ENCODE measurements at places on chromosomes 4 and X.
A peak's percentile ranks its signal among the peaks of the same experiment; 100 is the strongest.

- no peak for DNase-seq
Measured at GRCh38 chr4:174396599-174397110, 112.9 kb downstream of the CEP44 start.

GRCh38 chr4:163610648-163611047, 116.2 kb downstream of the TMA16 start:
- no peak for DNase-seq

- DNase-seq: no peak
Measured at GRCh38 chrX:65508851-65509250, 25.7 kb downstream of the LAS1L start.

DNA sequence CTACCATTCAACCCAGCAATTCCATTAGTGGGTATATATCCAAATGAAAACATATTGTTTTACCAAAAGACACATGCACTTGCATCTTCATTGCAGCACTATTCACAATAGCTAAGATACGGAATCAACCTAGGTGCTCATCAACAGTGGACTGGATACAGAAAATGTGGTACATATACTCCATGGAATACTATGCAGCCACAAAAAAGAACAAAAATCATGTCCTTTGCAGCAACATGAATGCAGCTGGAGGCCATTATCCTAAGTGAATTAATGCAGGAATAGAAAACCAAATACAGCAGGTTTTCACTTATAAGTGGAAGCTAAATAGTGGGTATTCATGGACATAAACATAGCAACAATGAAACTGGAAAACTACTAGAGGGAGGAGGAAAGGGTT, 38.1 kb upstream of the BBS7 start:
- DNase-seq: no peak

DNA sequence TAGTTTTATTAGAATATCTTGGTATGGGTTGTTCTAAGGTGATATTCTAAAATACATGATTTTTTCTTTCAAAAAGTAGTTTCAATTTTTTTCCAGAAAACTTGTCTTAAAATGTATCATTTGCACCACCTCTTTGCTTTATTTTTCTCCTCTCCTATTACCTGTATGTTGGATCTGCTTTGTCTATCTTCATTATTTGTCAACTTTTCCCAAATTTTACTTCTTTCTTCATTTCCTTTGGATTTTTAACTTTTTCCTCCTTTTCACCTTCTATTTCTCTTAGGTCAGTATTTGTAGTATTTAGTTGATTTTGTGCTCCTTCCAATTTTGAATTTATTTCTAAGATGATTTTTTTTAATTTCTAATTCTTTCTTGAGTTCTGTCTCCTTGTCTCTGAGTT, 169.6 kb downstream of the APBB2 start:
- no peak for DNase-seq

- DNase-seq: no peak
Measured at GRCh38 chrX:25005382-25006185, 10.2 kb downstream of the ARX start.

- no peak for DNase-seq
Measured at GRCh38 chr4:145507636-145508035, 26.0 kb downstream of the SMAD1 start.

- DNase-seq: no peak
Measured at GRCh38 chr4:24537025-24537424, 47.3 kb downstream of the DHX15 start.

GRCh38 chr4:186940476-186940875, 216.8 kb upstream of the FAT1 start:
- no peak for DNase-seq

DNA sequence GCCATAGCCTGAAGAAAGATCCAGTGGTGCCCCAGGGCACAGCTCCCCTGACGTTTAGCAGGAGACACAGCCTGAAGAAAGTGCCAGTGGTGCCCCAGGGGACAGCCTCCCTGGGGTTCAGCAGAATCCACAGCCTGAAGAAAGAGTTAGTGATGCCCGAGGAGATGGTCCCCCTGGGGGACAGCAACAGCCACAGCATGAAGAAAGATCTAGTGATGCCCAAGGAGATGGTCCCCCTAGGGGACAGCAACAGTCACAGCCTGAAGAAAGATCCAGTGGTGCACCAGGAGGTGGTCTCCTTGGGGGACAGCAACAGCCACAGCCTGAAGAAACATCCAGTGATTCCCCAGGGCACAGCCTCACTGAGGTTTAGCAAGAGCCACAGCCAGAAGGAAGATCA, 2.8 kb downstream of the TEX13C start:
- DNase-seq: no peak

GRCh38 chr4:15585331-15585730, 69.8 kb downstream of the FBXL5 start:
- no peak for DNase-seq

GRCh38 chrX:120302434-120302833, 8.8 kb downstream of the TMEM255A start:
- no peak for DNase-seq

GRCh38 chrX:123834116-123834515, 25.7 kb upstream of the XIAP start:
- DNase-seq: no peak

DNA sequence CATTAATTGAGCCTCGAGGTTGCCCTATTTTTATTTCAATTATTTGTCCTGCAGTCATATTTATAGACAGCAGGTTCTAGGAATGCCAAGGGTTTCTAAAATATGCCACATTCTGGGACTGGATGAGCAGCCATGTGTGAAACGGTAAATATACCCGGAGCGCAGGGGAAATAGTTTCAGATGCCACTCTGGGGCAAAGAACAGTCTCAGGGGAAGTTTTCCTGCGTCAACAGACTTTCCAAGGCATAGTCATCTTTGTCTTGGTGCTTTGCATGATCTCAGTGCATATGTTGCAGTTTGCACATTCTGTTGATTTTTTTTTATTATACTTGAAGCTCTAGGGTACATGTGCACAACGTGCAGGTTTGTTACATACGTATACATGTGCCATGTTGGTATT, 71.0 kb downstream of the GPAT3 start:
- DNase-seq: no peak

DNA sequence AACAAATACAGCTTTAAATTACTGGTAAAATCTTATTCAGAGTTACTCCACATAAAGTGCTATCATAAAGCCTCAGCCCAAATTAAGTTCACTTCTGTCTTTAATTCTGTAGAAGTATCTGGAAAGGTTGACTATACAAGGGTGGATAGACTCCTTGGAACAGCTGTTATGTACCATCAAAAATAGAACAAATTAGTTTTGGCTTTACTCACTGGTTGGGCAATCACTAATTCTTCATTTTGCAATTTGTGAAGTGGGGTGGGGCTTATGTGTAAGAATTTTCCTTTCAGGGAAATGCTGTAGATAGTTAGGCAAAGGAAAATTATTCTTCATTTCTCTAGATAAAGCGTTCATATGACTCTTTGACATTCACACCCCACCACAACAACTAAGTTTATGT, 7.8 kb downstream of the DIAPH2 start:
- peak; percentile 10 for DNase-seq

DNA sequence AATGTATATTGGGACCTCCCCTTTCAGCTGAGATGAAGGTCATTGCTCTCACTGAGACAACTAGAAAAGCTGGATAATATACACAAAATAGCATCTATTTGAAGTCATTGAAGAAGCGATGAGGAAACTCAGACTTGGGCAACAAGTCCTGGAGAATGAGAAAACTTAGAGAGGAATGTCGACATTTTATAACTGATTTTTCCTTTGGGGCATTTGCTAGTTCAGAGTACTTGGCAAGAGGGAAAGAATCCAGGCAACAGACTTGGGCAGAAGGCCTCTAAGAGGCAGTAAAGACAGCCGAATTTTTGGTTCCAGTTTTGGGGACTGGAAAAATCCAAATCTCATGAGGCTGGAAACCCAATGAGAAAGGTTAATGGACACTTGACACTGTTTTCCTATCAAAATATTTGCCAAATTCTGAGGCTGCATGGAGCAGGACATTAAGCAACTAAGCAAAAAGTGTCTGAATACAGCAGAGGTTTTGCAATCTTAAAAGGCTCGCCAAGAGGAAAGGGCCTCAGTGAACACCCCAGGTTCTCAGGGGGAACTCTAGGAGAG, 21.0 kb upstream of the ANXA5 start:
- DNase-seq: no peak

DNA sequence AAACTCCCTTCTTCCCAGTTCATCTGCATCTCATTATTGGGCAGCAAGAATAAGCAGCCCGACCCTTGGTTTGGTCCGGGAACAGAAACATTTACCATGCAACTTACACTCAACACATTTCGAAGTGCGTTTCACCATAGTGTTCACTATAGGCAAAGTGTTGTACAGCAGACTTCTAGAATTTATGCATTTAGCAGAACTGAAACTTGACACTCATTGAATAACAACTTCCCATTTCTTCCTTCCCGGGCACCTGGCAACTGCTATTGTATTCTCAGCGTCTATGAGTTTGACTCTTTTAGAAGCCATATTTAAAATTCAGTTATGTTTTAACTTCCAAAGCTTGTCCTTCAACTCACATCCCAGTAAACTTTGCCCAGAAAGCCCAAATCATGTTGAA, 840.6 kb downstream of the NLGN4X start:
- no peak for DNase-seq

DNA sequence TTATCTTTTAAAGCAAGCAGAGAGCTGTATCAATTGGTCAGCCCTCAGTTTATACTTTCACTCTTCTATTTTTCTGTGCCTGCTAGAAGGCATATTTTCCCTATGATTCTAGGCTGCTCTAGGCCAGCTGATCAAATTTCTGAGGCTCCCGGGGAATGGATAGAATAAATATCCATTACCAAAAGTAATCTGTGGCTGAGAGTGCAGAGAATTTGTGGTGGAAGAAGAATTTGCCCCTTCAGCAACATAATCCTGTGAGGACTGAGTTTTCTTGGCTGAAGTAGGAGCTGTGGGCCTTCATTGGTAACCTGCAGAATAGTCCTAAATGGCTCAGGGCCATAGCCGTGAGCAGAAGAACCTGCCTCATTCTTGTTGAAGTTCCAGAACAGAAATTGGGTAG, 314.6 kb upstream of the CASK start:
- DNase-seq: no peak

- DNase-seq: no peak
Measured at GRCh38 chr4:21410372-21410771, 538.2 kb downstream of the KCNIP4 start.

GRCh38 chr4:16992566-16993225, 94.3 kb upstream of the LDB2 start:
- no peak for DNase-seq

GRCh38 chrX:115906276-115906675, 264.3 kb upstream of the AGTR2 start:
- DNase-seq: no peak

DNA sequence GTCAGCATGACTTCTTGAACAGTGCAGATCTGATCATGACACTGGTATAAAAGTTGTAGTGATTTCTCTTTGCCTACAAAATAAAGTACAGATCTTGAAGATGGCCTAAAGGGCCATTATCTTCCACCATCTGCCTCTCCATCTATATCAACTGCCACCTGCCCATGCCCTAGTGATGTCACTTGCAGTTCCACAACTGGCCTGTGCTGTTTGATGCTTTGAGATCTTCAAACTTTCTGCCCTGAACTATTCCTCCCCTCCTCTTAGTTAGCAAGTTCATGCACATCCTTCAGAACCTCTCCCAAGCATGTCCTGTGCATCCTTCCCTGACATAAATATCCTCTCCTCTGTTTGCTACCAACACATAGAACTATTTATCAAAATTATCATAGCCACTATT, 217.0 kb downstream of the SOWAHB start:
- no peak for DNase-seq

- no peak for DNase-seq
Measured at GRCh38 chrX:101676571-101676970, 16.9 kb upstream of the ARMCX2 start.

- peak; percentile 80 for DNase-seq
Measured at GRCh38 chr4:105990933-105991332, 95.7 kb downstream of the NPNT start.

- DNase-seq: peak; percentile 96
Measured at GRCh38 chr4:7134737-7135388, 57.5 kb upstream of the SORCS2 start.

- no peak for DNase-seq
Measured at GRCh38 chr4:53315300-53315699, 50.6 kb downstream of the SCFD2 start.

DNA sequence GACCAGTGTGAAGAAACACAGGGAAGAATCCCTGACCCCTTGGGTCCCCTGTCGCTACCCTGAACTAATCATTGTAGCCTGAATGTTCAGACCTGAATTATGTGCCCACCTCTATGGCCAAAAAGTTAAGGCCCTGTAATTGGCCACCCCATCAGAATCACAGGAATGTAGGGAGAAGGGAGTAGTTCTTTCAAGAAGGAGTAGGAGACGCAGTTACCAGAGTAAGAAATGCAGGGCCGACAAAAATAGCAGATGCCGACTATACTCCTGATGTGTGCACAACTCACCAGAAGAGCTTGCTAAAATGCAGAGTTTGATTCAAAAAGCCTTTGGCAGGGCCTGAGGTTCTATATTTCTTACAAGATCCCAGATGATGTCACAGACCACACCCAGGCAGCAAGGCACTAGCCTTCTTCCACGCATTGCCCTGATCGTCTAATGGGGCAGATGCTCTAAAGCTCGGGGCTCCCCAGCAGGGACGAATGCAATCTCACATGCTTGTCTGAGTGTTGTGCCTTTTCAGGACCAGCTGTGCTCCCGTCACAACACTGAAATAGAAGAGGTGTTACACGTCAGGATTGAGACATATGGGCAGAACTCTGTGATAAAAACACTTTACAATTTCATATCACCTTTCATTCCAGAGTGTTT, 161.0 kb upstream of the FAM241A start:
- no peak for DNase-seq

- no peak for DNase-seq
Measured at GRCh38 chrX:136666088-136666487, 18.1 kb downstream of the CD40LG start.

GRCh38 chr4:7420661-7421040, 14.1 kb downstream of the PSAPL1 start:
- DNase-seq: no peak

DNA sequence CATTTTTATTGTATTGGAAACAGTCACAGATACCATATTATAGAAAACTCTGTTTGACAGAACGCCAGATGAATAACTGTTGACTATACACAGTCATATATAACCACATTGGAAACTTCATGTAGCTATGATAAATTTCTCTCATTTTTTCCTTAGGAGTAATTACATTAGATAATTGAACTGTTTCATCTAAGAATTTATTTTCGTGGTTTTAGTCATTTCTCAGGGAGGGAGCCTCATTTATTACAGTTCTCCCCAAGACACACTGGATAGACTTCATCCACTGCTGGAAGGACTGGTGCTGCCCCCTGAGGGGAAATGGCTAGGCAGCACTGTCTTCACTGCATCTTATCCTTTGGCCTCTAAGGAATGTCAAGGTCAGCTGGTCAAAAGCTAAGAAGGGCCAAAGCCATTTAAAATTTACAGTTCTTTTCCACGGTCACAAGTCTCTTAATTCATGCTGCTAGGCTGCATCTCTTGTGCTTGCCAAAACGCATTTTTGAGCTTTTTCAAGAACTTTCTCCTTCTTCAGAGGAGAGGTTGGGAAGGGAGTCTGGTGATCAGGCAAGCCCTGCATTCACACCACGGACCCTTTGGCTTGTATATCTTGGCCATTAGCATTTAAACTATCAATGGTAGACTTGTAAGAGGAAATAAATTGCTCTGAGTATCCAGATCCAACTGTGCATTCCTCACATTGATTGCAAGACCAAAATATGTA, 145.1 kb downstream of the CBR4 start:
- peak; percentile 78 for DNase-seq
